ENCODE measurements at places on chromosomes 7 and 10.

DNA sequence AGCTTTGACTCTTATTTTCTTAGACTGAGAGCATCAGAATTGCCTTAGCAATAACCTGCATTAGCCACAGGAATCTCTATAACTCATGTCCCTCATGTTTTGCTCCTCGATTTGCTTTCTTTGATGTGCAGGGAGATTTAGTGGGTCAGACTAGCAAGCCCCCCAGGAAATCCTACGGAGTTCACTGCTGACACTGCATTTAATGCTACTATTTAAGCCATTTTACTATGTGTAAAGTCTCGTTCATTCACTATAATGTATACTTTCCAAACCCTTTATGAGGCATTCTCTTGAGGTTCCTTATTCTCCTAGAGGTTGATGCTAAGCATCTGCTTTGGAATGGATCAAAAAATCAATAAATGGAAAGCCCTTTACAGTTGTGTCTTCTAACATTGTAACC is 28.4 kb downstream of the DYNC1I1 start:
- DNase-seq: no peak

DNA sequence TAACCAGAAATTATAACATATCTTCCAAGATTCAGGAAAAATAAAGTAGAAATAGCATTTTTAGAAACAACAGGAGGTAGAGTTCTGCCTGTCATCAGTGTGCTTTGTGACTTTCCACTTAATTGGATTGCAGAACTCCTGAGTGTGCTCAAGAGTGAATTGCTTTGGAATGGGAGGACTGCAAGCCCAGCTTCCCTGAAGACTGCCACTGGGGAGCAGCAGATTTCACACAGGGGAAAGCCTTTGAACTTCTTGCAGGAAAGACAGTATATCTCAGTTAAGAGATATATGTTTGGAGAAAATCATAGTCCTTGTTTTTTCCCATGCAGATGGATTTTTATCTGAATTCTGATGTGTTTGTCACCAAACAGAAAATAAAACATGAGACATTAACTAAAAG is 124.5 kb downstream of the TMEM168 start:
- DNase-seq: no peak

DNA sequence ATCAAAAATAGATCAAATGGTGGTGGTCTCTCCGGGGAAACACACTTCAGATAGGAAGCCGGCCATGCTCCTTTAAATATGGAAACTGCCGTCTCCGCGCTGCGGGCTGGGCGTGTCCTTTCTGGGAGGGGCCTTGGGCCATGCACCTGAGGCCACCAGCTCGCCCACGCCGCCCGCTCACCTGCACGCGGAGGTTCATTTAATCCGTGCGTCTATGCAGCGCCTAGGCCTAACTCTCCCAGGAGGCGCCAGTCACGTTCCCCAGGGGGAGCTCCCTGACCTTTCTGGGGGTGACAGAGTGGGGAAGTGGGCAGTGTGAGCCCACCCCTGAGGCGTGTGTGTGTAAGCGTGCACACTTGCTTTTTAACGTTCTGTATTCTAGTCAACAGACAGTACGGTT is 64.0 kb downstream of the C10orf143 start:
- DNase-seq: no peak

- DNase-seq: no peak
Observed at GRCh38 chr7:132117636-132118035, 458.6 kb downstream of the PLXNA4 start.

DNA sequence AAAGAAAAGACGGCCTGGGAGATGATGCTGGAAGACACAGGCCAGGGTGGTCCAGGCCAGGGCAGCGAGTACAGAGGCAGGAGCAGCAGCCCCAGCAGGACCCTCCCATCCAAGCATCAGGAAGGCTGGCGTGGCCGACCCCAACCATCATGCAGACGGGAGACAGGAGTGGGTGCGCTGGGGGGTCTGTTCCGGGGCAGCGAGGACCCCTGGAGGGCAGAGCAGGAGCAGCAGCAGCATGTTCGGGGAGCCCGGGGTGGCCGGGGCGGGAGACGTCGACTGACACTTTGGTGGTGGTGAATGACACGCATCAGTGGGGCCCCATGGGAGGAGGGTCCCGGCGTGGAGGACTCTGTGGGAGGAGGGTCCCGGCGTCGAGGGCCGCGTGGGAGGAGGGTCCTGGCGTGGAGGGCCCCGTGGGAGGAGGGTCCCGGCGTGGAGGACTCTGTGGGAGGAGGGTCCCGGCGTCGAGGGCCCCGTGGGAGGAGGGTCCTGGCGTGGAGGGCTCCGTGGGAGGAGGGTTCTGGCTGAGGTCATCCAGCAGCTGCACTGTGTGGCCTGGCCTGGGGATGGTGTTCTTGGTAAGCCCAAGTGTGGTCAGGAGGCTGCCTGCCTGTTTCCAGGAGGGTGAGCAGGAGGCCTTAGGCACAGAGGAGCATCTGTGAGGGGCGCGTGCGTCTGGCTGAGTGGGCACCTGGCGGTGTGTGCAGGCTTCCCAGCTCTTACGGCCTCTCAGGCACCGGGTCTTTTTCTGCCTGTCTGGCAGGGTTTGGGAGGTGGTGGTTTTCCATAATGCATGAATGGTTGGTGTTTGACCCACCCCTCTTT is 38.9 kb downstream of the FAM20C start:
- no peak for DNase-seq

- no peak for DNase-seq
Observed at GRCh38 chr7:113321201-113321600, 202.8 kb upstream of the SMIM30 start.

DNA sequence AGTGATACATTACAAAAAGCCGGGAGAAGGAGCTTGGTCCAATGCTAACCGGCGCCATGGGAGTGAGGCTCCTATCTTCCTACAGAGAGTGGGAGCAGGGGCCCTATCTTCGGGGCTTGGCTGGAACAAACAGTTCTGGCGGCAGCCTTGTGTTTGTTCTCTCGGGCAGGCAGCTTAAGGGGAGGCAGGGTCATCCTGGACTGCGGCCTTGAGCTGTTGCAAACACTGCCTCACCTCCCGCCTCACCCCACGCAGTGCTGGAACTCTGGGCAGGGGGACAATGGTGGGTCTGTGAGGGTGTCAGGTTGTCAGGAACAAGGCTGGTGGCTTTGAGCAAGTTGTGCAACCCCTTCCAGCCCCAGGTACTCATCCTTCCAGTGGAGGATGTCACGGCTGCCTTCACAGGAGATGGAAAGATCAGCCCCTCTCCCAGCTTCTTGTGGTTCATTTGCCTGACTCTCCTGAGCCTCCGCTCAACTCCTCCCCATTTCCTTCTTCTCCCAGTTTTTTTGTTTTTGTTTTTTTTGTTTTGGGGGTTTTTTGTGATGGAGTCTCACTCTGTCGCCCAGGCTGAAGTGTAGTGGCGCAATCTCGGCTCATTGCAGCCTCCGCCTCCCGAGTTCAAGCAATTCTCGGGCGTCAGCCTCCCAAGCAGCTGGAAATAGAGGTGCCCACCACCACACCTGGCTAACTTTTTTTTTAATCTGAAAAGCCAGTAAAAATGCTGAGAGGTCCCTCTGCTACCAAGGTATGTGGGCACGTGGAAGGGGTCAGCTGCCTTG is 57.4 kb downstream of the SPOCK2 start:
- DNase-seq: no peak

- DNase-seq: no peak
Observed at GRCh38 chr7:76300166-76300731, 2.2 kb upstream of the HSPB1 start.

GRCh38 chr10:133238466-133238804 is 780 bp downstream of the VENTX start:
- no peak for DNase-seq

GRCh38 chr10:13396369-13396768 is 48.3 kb upstream of the SEPHS1 start:
- DNase-seq: no peak

GRCh38 chr7:85612514-85612913 is 425.7 kb upstream of the SEMA3D start:
- DNase-seq: no peak

GRCh38 chr7:1024331-1024841 is 20.0 kb upstream of the GPR146 start:
- no peak for DNase-seq

DNA sequence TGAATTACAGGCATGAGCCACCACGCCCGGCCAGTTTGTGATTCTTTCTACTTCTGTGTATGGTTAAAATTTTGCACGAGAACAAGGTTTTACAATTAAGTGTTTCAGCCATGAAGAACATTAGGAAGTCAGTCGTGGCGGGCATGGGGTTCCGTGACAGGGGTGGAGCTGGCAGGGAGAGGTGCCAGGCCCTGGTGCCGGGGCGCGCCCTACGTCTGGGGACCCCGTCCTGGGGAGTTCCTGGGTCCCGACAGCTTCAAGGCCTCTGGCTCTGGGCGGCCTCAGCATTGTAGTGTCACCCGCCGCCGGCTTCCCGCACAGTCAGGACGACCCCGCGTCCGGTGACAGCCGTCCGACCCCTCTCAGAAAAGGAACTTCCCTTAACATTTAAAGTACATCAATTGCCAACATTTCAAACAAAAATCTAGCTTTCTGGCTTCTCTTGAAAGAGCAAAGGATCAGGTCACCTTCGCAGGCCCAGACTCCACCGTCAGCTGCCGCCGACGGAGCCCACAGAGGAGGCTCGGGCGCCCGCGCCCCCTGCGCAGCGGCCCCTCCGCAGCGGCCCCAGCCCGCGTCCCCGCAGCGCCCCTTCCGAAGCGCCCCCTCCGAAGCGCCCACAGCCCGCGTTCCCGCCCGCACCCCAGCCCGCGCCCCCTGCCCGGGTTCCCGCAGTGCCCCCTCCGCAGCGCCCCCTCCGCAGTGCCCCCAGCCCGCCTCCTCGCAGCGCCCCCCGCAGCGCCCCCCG is 23.2 kb upstream of the MKI67 start:
- DNase-seq: no peak

GRCh38 chr7:27237735-27238334 is 4.8 kb upstream of the EVX1 start:
- DNase-seq: no peak

DNA sequence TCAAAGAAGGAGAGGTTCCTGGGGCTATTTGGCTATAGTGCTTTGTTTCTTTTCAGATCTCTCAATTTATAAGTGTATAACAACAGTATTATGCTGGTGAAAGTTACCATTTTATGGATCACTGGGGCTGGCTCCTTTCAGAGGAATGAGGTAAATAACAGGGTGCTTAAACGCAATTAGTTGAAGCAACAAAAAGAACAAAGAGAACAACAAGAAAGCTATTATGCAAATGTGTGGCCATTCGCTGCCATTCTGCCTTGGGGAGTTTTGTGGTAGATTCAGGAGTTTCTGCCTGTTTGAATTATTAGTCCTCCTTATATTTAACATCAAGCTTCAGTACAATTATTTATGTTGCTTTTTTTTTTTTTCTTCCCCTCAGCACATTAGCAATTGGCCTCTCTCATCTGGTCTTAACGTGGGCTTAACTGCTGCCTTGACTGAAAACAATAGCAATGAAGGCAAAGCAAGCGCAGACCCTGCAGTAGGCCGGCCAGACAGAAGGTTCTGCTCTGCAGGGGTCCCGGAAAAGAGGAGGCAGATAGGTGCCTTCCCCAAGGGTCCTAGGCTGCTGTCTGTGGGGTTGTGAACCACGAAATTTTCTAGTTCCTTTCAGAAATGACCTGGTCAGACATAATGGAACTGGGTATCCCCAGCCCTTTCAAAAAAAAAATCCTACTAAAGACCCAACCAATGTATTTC is 339.9 kb upstream of the PODXL start:
- DNase-seq: no peak

DNA sequence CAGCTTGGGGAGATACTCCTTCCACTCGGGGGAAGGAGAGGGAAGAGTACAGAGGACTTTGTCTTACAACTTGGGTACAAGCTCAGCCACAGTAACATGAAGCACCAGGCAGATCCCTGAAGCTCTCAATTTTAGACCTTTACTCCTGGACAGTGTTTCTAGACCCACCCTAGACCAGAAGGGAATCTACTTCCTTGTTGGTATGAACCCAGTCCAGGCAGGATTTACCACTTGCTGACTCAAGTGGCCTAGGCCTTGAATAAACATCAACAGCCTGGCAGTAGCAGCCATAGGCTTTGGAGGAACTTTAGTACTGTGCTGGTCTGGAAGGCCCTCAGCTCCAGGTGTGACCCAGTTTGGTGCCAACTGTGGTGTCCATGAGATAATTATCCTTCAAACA is 173.1 kb downstream of the ADRA2A start:
- no peak for DNase-seq

DNA sequence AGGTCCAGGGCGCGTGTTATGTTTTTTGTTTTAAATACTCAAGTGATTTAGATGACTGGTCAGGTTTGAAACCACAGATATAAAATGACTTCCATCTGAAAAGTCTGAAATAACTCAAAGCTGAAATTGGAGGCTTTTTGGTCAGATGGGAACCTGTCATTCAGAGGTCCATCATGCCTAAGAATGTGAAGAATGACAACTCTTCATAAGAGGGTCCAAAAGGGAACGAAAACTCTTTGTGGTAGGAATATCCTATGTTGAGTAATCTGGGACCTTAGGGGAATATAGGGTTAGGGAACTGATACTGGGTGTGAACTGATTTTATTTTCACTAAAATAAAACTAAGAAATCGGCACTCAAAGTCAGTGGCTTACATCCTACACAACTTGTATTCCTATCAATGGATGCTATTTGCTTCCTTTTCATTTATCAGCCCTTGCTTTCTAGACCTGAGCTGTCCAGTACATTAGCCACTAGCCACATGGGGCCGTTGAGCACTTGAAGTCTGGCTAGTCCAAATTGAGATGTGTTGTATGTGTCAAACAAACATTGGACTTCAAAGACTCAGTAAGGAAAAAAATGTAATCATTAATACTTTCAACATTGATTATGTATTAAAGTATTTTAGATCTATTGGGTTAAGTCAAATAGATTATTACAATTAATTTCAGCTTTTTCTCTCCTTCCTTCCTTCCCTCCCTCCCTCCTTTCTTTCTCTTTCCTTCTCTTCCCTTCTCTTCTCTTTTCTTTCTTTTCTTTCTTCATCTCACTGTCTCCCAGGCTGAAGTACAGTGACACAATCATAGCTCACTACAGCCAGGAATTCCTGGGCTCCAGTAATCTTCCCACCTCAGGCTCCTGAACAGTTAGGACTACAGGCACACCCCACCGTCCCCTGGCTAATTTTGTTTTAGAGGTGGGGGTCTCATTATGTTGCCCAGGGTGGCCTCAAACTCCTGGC is 56.5 kb upstream of the KDM7A start:
- DNase-seq: no peak

- DNase-seq: no peak
Observed at GRCh38 chr7:150003304-150003810, 129.6 kb downstream of the ATP6V0E2 start.

DNA sequence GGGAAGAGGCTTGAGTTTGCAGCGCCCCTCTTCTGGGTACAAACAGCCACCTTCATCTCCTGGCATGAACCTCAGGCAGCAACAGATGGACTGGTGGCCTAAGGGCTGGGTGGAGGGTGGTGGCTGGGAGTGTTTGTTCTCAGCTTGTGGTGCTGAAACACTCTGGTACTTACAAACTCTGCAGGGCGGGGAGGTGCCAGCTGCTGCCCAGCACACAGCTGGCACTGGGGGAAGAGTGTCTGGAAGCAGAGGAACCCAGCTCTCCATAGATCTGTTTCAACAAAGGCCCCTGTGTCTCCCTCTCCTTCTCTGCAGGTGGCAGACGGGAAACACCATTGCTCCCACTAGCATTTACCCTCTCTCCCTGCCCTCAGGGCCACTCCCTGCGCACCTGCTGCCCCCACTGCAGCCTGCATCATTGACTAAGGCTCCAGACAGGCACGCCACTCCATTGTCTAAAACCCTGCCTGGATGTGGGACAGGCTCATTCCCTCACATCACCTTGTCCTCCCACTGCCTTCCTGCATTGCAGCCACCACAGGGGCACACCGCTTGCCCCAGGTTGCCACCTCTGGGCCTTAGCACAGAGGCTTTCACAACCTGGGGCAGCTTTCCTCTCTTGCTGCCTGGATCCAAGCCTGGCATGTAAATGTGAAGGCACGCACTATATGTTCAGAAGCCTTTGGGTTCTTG is 6.5 kb downstream of the ARHGAP22 start:
- peak; percentile 97 for DNase-seq

GRCh38 chr7:17991866-17992648 is 35.6 kb downstream of the PRPS1L1 start:
- DNase-seq: no peak

Measured in globus pallidus (tissue), 1 donor.